ENCODE measurements at places on chromosomes 11 and 22.
A peak's percentile ranks its signal among the peaks of the same experiment; 100 is the strongest.

DNA sequence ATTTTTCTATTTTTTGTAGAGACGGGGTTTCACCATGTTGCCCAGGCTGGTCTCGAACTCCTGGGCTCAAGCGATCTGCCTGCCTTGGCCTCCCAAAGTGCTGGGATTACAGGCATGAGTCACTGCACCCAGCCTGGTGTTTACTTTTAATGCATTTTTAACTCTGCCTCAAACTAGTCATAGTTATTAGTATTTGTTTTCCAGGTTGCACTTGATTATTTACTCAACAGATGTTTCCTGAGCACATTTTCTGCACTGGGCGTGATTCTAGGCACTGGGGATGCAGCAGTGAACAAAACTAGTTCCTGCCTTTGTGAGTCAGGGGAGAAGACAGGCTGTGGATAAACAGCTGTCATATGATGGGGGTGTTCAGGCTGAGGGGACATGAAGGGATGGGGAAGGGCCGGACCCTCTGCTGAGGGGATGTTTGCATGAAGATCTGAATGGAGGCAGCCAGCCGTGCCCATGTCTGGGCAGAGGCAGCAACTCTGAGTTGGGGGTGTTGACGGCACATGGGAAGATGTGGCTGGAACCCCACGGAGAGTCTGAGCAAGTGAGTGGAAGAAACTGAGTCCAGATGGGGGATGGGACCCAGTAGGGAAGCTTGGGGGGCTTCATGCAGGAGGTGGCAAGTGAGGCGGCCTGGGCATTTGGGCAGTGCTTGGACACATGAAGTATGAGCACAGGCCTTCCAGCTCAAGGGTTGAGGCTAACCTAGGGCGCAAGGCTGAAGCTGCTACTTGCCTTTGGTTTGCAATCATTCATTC lies 34.4 kb downstream of the MPPED1 start:
- peak; percentile 68 for DNase-seq

GRCh38 chr11:18379201-18379600 lies 15.2 kb upstream of the LDHA start:
- peak; percentile 80 for DNase-seq

- DNase-seq, result no peak
These were observed 555.9 kb downstream of the MIAT start for GRCh38 chr22:27213294-27213693.

GRCh38 chr11:77067861-77068443 lies 1.2 kb downstream of the CAPN5 start:
- DNase-seq, result no peak

GRCh38 chr22:29103121-29103520 lies 30.3 kb downstream of the KREMEN1 start:
- DNase-seq, result no peak

DNA sequence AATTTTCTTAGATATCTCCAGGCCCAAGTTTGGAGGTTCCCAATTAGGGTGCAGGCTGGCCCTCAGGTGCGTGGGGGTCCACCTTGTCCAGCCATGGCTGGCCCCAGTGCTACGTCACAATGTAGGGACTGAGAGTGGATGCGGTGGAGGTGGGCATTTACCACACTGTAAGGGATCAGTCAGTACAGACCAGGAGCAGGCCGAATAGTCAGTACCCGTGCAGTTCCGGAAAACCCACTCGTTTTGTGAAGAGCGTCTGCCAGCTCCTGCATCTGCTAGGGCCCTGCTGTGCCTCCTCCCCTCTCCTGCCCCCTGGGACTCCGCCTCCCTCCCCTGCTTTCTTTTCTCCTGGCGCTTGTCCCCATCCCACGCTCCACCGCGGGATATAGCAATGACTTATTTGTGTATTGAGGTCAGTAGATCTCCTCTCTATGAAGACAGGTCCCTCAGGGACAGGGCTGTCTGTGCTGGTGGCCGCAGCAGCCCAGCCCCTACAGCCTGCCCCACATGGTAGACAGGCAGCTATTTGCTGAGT lies 50.4 kb upstream of the SEPTIN5 start:
- DNase-seq, result peak; percentile 65

- no peak for DNase-seq
These were observed 22.3 kb downstream of the TMEM123 start for GRCh38 chr11:102430158-102430836.

- no peak for DNase-seq
These were observed 239.0 kb downstream of the CTTN start for GRCh38 chr11:70637186-70637800.

GRCh38 chr11:23856654-23857053 lies 640.2 kb upstream of the LUZP2 start:
- no peak for DNase-seq

DNA sequence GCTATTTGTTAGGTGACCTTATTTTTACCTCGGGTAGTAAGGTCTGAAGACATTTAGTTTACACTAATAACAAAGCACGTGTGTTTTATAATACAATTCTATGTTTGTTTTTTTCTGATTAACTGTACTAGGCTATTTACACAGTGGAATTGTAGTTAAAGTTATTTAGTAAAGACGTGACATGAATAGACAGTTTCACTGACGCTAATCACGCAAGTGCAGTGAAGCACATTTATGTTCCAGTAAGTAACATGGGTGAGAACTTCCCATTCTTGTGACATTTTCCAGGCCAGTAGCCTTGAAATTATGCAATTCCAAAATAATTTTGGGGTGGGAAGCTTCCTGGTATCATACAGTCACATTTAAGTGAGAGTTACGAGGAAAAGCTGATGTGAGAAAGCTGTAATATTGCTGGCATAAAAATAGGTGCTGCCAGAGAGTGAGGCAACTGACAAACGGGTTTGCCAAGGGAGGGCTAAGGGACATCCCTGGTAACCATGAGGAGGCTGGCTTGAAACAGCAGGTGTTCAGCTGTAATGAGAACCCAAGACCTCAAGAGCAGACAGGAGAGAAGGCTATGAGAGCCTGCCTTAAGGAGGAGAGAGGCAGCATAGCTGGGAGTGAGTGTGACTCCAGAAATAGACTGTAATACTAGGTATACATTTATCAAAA lies 378.8 kb downstream of the DCDC1 start:
- peak; percentile 73 for DNase-seq

DNA sequence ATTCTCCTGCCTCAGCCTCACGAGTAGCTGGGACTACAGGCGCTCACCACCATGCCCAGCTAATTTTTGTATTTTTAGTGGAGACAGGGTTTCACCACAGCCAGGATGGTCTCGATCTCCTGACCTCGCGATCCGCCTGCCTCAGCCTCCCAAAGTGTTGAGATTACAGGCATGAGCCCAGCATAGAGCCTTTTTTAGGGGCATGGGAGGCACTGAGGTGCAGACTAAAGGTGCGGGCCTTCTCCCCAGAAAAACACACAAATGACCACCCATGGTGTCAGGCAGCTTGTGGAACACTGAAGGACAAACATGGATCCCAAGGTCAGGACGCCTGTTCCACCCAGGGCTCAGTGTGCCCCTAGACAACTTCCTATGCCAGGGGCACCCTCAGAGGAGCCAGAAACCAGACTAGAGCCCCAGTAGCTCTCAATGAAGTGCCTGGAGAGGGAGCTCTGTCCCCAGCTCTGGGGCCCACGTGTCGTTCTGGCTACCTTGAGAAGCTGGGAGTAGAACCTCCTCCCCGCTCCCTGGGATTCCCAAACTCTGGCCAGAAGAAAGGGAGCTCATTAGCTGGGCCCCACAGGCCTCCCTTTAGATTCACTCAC lies 21.2 kb upstream of the CD5 start:
- DNase-seq, result no peak

- no peak for DNase-seq
These were observed 21.0 kb upstream of the ADSL start for GRCh38 chr22:40325315-40325714.

- no peak for DNase-seq
These were observed 97.6 kb downstream of the PDE2A start for GRCh38 chr11:72576661-72577060.

GRCh38 chr22:38766076-38766777 lies 10.4 kb upstream of the SUN2 start:
- peak; percentile 71 for DNase-seq

DNA sequence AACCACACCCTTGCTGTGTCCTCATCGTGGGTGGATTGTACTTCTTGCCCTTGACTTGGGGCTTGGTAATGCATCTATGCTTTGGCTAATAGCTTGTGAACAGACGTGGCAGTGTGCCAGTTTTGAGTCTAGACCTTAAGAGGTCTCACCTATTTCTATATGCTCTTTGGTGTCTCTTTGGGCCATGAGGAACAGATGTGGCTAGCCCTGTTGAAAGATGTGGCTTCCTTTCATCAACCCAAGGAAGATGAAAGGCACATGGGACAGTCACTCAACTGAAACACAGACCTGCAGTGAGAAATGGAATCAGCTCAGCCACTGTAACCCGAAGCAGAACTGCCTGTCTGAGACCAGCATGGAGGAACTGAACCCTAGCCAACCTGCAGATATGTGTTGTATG lies 7.9 kb upstream of the NELL1 start:
- DNase-seq, result no peak

- no peak for DNase-seq
These were observed 23.7 kb upstream of the FXYD6 start for GRCh38 chr11:117900121-117900648.

- DNase-seq, result no peak
These were observed 25.1 kb downstream of the ELFN2 start for GRCh38 chr22:37402184-37402506.

GRCh38 chr11:86816251-86816726 lies 15.9 kb downstream of the PRSS23 start:
- no peak for DNase-seq

DNA sequence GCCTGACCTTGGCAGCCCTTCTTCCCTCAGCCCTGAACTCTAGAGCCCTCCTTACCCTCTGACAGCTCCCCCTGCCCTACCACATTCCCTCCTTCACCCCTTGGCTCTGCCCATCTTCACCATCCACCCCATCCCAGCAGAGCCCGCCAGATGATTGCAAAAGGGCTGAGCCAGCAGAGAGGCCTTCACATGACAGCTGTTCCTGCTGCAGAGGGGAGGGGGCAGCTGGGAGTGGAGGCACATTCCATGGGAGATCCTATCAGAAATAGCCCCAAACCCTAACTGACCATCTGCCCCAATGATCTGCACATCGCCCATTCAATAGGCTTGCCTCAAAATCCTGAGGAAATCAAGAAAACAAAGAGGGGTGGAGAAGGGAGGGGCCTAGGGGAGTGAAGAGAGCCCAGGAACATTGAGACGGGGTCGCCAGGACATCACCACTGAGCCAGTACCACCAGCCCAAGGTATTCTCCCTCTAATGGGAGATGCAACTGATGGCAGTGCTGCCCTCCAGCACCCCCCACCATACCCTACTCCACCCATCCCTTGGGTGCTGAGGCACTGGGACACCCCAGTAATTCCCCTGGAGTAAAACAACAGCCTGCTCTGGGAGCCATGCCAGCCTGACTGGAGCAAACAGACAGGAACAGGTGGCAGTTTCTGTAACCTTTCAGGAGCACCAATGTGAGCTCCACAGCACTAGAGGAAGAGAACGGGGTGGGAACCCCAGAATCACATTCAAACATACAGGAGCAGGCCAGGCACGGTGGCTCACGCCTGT lies 8.0 kb upstream of the AHNAK start:
- peak; percentile 77 for DNase-seq

DNA sequence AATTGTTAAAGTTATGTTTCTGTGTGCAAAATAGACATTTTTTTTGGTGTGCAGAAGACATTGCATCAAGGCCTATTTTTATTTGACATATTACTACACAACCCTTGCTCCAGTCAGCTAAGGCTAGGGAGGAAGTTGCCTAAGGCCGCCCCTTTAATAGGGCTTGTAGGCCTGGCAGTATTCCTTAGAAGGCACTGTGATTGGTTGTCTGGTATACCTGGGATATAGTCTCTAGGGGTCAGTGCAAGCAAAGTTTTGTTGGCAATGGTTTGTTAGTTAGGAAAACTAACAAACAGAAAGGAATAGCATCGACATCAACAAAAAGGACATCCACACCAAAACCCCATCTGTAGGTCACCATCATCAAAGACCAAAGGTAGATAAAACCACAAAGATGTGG lies 16.9 kb downstream of the CCDC15 start:
- no peak for DNase-seq

DNA sequence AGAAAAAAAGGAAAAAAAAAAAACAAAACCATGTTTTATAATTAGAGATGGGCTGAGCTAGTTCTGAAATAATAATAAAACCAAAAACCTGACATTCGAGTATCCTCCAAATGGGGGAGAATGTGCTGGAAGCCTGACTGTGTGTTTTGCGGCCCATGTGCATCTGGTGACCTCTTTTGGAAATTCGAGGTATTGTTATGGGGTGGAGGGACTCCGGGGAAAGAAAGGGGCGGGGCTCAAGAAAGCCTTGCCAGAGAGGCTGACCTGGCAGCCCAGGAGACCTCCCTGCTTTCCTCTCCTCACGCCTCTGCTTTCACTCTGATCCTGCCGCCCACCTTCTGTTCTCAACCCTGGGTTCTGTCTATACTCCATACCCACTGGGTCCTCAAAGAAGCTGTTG lies 72.9 kb downstream of the CTTN start:
- no peak for DNase-seq

- peak; percentile 13 for DNase-seq
These were observed 414 bp downstream of the JOSD1 start for GRCh38 chr22:38700270-38700788.

GRCh38 chr11:31764766-31765165 lies 46.4 kb downstream of the PAX6 start:
- peak; percentile 54 for DNase-seq

DNA sequence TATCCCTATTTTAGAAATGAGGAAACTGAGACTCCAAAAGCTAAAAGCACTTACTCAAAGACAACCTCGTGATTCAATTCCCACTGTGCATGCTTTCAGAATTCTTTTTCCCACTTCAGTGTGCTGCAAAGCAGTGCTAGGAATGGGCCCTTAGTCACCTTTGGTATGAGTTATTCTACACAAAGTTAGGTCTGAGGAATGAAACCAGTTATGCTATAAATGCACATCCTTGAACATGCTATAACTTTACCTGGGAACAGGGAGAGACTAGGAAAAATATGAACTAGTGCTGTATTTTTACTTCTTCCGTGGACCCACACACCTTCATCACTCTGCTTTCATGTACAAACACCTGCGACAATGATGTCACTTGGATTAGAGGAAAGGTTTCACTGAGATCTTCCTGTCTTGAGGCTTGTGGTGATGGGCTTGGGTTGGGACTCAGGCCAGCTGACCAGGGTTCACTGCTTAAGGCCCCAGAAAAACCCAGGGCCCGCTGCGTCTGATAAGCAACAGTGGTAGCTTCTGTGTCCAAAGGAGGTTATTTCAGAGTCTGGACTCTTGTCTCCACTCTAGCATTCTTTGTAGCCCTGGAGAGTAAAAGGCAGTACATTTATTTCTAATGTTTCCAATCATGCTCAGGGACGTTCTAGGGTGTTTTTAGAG lies 81.6 kb downstream of the ZC3H12C start:
- no peak for DNase-seq

GRCh38 chr22:48871176-48871840 lies 956.4 kb downstream of the BRD1 start:
- peak; percentile 36 for DNase-seq

Measured in NCI-H2171 treated with DMSO at 0.1 percent for 48 hours (cell line).